ENCODE measurements at places on chromosomes 1 and 21.

DNA sequence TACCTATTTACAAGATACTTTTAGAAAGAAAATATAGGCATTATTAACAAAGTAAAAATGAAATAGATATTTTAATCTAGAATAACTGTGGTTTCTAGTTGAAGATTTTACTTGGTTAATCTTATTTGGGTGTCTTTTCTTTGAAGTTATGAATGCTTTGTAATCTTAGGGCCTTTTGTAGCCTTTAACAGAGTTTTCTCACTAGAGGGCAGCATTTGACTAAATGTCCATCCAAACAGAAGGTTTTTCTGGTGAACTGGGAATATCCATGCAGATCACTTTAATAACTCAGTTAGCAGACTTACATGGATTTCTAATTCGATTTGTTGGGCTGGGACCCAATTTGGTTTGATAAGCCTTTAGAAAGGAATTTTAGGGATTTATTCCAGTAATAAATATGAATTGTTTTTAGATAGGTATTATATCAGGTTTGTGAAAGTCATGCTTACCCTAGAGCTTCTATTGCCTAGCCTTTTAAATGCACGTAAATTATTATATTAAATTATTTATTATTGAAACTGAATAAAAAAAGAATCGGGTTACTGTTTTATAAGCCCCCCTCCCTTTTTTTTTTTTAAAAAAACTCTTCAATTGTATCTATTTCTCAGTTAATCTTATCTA, 119.7 kb downstream of the ZNF326 start:
- DNase-seq, result peak; percentile 45

- no peak for DNase-seq
Measured at GRCh38 chr1:38875811-38876210, 2.7 kb upstream of the MYCBP start.

DNA sequence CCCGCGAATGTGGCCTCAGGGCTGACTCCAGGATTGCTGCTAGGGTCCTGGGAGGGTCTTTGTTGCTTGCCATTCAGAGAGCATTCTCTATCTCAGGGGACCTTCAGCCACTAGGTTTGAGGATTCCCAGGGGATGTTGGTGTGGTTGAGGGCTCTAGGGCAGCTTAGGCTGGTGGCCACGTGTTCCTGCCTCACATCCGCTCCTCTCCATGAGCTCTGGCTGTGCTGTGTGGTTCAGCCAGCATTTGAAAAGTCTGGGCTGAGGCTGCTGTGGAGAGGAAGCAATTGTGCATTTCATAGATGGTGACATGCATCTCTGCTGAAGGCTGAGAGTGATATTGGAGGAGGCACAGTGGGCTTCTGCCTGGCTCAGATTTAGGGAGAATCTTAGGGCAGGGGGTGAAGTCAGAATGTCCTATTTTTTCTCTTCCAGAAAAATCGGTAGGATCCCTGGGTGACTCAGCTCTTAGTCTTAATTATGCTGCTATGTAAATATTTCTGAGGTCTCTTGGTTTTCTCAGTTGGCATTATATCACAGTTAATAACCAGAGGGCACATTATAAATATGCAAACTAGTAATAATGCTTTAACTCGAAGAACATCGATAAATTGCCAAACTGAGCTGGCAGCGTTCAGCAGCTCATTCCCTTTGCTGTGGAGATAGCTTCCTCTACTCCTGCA, 182.3 kb downstream of the CAMTA1 start:
- peak; percentile 29 for DNase-seq

DNA sequence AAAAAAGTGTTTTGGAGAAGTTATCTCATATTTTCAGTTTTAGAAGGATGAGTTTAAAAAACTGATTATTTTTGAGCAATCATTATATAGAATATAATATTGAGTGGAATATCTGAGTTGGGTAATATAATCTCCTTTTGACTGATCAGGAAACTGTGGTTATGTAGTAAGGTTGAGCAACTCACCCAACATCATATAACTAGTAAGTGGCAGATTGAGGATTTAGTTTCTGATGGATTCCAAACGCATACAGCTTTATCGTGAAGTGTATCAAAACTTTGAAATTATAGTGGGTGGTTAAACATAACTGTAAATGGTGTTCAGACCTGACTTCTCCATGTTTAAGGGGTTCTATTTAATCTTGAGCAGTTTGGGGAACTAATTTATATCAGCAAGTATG, 98.6 kb downstream of the OLFM3 start:
- no peak for DNase-seq

- no peak for DNase-seq
Measured at GRCh38 chr1:157771661-157772425, 5.1 kb downstream of the FCRL2 start.

- DNase-seq, result peak; percentile 95
Measured at GRCh38 chr1:161153682-161154337, at the start of gene UFC1. UFC1 (plus strand) TSS chr1:161153978; CDS start chr1:161153998, 20 bp downstream.

DNA sequence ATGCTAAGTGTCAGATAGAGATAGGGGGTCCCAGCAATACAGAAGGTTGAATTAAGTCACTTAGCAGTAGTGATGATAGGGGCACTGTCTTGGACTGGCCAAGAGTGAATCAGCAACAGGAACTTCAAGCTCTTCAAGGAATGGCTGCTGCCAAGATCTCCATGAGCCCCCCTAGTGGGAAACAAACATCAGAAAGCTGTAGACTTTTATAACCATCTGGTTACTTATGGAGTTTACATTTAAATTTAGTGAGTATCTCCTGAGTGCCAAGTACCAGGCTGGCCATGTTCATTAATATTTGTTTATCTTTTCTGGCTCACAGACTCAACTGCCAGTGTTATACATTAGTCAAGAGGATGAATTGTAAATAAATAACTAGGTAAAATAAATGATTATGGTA, 327.3 kb downstream of the TTLL7 start:
- DNase-seq, result no peak

DNA sequence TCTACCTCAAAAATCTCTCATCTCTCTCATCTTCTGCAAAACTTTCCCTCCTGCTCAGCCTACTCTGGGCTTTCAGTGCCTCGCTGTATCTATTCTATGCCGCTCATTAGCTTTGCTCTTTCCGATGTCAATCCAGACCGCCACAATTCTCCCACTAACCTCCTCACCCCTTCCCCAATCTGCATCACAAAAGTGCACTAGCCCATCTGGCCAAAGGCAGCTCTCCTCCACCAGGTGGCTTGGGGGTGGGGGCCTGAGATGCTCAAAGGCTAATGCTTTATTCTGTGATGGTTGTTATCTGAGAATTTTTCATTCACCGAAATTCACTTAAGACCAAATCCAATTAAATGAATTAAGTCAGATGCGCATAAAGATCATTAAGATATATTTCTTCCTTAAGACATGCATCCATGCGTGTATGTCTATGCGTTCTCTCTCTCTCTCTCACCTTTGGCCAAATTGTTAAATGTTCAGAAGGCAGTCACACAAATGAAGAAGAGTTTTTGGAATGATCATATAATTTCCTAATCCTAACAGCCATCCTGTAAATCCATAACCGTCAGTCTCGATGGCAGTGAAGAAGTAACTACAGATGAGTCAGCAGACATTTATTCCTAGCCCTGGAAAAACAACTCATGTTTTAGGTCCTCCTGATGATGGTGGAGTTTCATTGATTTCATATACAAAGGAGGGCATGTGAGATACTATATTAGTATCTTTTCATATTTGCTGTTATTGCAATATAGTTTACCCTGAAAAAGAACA, 111.3 kb downstream of the C1orf21 start:
- no peak for DNase-seq

GRCh38 chr1:98903726-98904125, 100.9 kb downstream of the PLPPR5 start:
- DNase-seq, result no peak

DNA sequence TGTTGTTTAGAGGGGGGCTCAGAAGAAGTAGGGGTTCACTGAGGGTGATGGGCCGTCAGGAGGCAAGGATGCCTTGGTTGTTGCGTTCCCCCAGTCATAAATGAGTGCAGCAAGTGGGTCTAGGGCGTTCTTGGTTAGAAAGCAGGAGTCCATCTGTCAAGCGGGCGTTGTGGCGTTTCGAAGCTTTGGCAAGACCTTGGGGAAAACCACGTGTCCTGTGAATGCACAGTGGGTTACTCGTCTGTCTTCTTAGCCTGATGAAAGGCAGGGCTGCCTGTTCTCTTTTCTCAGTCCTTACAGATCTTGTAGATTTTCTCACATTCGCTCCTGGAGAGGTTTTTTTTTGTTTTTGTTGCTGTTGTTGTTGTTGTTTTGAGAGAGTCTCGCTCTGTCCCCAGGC, 6.3 kb upstream of the ZNF496 start:
- no peak for DNase-seq

DNA sequence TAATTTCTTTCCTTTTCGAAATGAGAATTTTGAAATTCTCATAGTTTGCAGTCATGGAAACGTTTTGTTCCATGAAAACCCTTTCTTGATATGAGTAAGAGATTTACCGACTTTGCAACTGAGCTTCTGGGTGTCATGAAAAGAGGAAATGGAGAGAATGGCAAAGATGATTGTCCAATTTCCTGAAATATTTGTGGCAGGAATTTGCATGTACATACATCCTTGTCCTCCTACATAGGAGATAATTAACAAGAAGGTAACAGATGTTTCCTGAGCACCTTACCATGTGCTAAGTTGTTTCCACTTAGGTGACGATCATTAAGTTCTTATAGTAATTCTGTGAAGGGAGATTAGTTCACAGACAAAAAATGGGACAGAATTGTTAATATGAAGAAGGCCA, 170.7 kb downstream of the NEGR1 start:
- DNase-seq, result no peak

DNA sequence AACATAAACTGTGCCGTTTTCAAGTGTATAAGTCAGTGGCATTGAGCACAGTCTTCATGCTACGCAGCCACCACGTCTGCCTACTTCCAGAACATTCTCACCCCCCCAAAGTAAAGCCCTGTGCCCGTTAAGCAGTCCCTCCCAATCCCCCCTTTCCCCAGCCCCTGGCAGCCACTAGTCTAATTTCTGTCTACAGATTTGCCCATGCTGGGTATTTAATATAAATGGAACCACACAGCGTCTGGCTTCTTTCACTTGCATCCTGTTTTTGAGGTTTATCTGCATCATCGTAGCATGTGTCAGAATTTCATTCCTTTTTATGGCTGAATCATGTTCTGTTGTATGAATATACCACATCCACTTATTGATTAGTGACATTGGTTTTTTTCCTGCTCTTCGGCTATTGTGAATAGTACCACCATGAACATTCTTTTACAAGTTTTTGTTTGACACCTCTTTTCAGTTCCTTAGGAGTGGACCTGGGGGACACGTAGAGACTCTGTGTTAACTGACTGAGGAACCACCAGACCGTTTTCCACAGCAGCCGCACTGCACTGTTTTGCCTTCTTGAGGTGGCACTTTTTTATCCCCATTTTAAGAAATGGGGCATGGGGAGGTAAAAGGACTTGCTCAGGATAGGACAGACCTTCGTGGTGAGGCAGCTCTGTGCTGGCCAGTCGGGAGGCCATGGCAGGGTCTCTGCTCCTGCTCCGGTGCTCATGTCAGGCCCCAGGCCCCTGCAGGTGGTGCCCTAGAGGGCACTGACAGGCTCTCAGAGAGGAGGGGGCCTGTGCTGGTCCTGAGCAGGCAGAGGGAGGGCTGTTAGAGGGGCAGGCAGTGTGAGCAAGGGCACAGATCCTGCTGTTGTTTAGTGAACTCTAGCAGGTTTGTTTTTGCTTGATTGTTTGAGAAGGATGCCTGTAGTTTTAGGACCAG, 123.8 kb downstream of the PCBP3 start:
- no peak for DNase-seq

DNA sequence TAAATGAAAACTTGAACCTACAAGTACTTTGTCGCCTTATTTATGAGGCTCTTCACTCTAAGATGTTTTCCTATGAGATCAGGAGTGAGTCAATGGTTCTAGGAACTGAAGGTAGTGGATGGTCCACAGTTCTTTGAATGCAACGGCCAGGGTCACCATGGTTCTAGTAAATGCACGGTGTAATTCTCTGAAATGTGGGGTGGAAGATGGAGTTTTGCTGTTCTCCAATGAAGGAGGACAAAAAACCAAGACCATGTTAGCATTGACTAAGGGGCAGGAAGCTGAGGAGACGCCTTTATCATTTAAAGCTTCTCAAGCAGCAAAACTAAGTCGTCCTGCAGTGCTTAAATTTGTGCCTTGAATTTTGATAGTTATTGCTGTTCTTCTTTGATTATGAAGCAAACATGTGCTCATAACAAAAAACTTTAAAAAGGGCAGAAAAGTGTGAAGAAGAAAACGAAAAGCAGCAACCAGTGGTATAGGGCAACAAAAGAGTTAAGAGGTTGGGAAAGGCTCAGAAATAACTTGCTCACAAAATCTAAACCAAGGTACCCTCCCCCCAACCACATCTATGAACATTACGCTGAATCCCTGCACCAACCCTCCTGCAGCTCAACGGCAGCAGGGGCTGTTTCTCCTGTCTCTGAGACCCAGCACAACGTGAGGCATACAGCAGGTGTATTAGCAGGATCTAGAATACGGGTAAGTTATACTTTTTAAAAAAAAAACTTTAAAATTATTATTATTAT, 85.0 kb downstream of the MRPL37 start:
- DNase-seq, result no peak

- DNase-seq, result no peak
Measured at GRCh38 chr1:171683870-171684269, 31.4 kb upstream of the MYOC start.

- DNase-seq, result no peak
Measured at GRCh38 chr1:36177589-36178431, 21.9 kb downstream of the MAP7D1 start.

DNA sequence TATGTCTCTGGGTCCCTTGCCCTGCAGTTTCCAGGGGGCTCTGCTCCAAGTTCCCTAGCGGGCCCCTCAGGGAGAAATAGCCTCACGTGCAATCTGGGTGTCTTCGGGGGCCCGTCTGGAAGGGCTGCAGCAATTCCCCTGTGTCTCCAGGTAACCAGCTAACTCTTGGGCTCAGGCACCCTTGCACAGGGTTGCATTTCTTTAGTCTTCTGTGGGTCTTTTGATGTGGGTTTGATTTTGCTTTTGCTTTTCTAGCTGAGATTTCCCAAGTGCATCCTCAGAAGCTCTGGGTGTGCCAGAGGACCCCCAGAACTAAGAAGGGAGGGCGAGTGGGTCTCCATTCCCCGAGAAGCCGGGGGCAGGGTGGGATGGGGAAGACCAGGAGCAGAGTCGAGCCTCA, 75.7 kb downstream of the SPSB1 start:
- no peak for DNase-seq

GRCh38 chr1:3478187-3478586, 23.7 kb downstream of the ARHGEF16 start:
- no peak for DNase-seq

DNA sequence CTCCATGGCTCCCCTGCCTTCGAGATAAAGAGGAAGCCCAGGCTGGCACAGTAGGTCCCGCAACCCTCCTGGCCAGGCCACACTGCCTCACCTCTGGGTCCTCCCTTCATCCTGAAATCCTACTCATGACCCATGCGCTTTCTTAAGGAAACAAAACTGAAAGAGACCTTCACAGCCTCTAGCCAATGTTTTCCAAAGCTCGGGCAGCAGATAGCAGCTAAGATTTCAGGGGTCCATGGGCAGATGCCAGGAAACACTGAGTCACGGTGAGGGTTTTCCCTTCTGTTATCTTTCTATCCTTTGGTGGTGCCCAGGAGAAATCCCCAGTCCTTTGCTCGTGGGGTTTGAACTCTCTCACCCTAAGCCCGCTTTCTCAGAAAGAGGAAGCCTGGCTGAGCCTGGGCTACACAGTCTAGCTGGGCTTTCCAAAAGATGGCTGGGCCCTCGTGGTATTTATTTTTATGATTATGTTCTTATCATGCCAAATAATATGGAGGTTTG, 26.6 kb downstream of the TTC39A start:
- DNase-seq, result peak; percentile 61
